ENCODE measurements at places on chromosomes 4 and X.

DNA sequence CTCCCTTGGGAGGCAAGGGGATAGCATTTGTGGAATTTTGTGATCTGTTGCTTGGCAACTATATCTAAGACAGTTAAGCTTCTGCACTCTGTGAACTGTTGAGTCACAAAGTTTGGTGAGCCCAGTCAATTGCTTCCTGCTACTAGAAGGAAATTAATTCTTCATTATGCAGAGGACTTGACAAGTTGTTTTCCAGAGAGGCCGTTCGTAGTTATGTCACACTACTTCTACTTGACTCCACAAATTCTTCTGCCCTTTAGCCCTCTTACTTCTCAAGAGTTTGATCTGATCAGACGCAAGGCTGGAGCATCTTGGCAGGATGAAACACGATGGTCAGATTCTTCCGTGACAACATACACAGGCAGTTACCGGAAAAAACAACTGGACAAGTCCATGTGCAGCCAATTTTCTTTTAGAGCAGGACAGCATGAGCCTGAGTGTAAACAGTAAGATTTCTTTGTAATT lies at the start of gene C4orf51:
Gene C4orf51 (plus strand): TSS at position 156 of the 465 bp plus-strand sequence. CDS start 58 bp downstream, at position 214.
- DNase-seq = no peak

GRCh38 chr4:105471566-105472176 lies 2.2 kb downstream of the PPA2 start:
- peak; percentile 82 for DNase-seq

DNA sequence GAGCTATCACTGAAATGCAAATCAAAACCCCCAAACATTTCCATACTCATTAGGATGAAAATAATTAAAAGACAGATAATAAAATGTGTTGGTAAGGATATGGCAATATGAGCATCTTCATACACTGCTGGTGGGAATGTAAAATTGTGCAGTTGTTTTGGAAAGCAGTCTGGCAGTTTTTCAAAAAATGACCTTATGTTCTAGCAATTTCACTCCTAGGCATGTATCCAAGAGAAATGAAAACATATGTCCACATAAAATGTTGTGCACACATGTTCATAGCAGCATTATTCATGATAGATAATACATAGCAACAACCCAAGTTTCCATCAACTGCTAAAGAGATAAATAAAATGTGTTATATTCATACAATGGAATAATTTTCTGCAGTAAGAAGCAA lies 14.8 kb upstream of the GPRASP2 start:
- no peak for DNase-seq

- DNase-seq = no peak
Measured at GRCh38 chrX:1591863-1592469, 562 bp downstream of the AKAP17A start.

GRCh38 chr4:20773144-20773997 lies 73.1 kb downstream of the PACRGL start:
- DNase-seq = peak; percentile 26

DNA sequence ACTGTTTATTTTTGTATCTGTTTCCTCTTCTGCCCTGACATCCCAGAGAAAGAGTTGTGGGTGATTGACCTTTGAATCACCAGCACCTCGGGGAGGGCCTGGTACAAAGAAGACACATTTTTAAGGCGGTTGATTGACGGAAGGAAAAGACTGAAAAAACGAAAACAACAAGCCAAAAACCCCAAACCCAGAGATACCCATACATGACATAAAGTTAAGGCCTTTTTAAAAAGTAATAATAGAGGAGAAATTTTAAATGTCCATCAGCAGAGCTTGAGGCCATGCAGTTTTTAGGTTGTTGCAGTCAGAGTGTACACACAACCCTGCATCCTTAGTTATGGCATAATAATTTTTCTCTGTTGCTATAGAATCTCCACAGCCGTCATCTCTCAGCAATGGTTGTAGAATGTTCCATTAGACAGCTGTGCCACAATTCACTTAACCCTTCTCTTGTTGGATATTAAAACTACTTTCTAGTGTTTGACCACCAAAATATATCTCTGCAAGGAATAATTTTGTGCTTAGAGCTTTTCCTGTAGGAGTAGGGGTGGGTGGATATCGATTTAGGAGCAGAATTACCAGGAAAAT lies 110.2 kb downstream of the GNL3L start:
- DNase-seq = no peak

- DNase-seq = no peak
Measured at GRCh38 chr4:71241501-71242288, 97.1 kb upstream of the SLC4A4 start.

GRCh38 chr4:189069772-189070171 lies 870.9 kb upstream of the FRG1 start:
- no peak for DNase-seq

DNA sequence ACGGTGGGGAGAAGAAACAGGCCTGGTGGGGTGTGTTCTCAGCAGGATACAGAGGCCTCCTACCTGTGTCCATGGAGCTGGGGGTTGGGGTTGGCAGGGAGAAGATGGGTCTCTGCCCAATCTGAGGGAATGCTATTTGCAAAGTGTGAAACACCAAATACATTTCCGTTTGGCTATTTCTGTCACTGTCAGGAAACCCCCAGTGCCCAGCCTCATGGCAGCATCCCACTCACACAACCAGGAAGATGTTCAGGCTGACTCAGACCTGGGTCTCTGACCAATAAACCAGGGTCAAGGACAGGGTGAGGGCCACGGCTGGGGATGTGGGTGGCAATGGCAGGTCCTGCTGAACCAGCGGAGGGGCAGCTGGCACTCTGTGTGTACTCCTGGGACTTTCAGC lies 41.3 kb downstream of the BCOR start:
- DNase-seq = no peak
